HT1080 (cell line): ENCODE measurements at places on chromosomes 4 and X.

- peak; percentile 40 for DNase-seq
Observed at GRCh38 chr4:144712775-144713174, 66.8 kb downstream of the HHIP start.

GRCh38 chrX:135557344-135557743, 36.9 kb downstream of the INTS6L start:
- DNase-seq: no peak

DNA sequence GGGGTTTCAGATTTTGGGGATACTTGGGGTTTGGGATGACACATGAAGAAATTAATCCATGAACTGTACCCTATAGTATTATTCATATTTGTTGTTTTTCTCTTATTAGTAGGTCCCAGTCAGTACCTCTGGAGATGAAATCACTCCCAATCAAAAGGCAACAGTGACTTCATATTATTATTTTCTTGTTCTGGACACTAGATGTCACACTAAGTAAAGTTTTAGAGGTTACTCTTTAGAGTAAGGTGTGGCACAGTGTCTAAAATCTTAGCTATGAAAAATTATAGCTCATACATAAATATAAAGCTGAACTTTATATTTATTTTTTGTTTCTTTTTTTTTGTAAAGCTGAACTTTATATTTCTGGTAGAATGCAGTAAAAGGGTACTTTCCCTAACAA, 35.1 kb downstream of the FAM114A1 start:
- peak; percentile 33 for DNase-seq

DNA sequence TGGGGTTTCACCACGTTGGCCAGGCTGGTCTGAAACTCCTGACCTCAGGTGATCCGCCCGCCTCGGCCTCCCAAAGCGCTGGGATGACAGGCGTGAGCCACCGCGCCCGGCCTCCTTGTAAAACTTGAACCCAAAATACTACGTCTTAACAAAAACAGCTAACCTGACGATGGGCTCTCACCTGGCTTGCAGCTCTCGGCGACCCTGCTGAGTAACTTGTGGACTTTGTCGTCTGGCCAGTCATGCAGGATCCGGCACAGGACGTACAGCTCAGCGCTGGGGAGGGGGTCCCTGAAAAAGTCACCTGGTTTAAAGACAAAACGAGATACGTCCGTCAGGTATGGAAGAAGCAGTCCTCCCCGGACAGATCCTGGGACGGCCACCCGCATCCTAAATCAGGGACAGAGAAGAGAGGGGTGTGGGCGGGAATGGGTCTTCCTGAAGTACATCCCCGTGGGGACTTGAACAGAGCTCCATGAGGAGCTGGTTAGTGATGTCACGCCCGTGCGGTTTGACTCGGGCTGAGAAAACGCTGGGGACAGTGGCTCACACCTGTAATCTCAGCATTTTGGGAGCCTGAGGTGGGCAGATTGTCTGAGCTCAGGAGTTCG, 20.7 kb upstream of the SLC25A6 start:
- DNase-seq: no peak

- DNase-seq: peak; percentile 22
Observed at GRCh38 chrX:110806145-110806544, 10.5 kb upstream of the CHRDL1 start.

DNA sequence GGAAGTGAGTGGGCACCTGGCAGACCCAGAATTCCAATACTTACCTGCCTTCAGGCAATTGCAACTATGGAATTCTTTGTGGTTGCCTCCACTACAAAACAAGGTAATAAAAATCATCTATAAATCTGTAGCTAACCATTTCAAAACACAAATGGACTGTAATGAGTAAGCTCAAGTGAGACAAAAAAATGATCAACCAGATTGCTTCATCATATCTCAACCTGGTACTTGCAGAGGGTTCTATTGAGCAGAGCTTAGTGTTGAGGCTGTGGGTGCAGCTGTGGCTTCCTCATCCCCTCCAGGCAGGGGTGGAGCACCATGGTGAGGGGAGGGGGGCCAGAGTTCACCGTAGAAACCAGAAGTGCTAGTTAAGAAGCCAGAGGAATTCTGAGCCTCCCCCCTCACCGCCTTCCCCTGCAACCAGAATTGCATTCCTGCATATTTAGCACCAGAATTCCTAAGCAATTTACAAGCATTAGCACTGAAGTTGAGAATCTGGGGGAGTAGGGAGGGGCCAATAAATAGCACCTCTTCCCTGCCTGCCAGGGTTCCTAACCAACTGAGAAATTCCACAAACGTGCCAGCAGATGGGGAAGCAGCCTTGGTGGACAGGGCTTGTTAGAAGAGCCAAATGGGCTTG, 11.5 kb downstream of the CTAG1A start:
- peak; percentile 71 for DNase-seq

- DNase-seq: no peak
Observed at GRCh38 chrX:48475296-48475695, 703 bp upstream of the FTSJ1 start.

GRCh38 chr4:4430492-4431195, 43.7 kb downstream of the NSG1 start:
- DNase-seq: peak; percentile 81

GRCh38 chrX:121851033-121851432, 803.6 kb downstream of the GLUD2 start:
- DNase-seq: no peak
